Stimulated activated CD8-positive, alpha-beta memory T cell treated with anti-CD3 and anti-CD28 coated beads, Interleukin-2, amount 100 ng/mL, for 48 hours (primary cell): ENCODE measurements at places on chromosomes 7 and 10.

DNA sequence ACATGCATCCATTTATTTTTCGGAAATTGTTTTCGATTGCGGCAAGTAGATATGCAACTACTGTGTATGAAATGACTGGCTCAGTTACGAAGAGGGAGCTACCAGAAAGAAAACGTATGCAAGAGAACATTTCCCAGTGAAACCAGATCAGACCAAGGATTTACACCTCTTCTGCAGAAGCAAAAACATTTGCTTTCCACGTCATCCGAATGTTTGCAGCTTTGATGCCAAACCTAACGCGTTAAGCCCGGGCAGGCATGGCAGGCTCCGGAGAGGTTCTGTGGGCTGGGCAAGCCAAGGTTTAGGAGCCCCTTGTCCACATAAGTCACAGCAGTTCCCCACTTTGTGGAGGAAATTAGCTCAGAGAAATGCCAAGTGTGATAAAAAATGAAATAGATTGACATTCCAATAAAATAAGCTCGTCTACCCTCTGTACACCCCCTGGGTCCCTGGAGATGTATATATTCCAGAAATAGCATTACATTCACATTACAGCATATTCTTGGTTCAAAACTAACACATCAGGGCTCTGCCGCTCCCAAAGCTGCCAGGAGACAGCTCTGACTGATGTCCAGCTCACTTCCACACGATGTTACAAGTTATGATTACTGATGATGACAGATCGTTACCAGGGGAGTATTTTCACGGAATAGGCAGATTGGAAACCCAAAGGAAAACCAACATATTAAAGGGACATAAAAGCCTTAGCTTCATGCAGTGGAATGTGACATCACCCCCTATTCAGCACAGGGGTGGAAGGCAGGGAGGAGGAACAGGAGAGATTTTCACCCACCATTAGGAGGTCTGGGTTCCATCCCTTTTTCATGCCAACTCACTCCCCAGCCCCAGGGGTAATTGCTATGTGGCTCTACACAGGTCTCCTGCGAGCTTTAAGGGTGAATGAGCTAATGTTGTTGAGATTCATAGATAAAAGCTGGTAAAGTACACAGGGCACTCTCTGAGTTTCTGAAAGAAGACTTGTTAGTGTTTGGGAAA lies 81.5 kb downstream of the LYZL1 start:
- DNase-seq, result no peak

DNA sequence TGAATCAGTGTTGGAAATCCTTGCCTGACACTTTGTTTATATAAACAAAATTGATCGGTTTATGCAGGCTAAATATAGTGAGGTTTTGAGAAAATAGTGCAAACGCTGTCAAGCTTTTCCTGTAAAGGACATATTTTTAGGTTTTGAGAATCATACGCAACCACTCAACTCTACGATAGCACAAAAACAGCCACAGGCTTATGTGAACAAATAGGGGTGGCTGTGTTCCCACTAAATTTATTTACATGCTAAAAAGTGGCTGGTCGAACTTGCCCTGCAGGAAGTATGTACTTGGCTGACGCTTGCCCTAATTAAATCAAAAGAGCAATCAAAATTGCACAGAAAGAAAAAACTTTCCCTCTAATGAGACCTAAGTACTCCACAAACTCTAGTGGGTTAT lies 234.7 kb upstream of the CACNA2D1 start:
- no peak for DNase-seq

DNA sequence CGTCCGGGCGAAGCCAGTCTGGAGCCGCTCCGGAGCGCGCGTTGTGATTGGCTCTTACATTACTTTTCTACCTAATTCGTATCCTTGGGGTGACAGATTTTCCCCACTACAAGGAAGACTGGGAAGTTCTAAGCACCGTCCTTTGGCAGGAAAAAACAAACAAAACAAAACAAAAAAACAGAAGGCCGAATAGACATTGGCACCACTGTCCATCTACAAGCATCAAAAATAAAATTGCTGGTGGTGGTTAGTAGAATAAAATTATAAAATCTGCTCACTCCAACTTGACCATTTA lies 651 bp upstream of the SKAP2 start:
- peak; percentile 8 for DNase-seq

DNA sequence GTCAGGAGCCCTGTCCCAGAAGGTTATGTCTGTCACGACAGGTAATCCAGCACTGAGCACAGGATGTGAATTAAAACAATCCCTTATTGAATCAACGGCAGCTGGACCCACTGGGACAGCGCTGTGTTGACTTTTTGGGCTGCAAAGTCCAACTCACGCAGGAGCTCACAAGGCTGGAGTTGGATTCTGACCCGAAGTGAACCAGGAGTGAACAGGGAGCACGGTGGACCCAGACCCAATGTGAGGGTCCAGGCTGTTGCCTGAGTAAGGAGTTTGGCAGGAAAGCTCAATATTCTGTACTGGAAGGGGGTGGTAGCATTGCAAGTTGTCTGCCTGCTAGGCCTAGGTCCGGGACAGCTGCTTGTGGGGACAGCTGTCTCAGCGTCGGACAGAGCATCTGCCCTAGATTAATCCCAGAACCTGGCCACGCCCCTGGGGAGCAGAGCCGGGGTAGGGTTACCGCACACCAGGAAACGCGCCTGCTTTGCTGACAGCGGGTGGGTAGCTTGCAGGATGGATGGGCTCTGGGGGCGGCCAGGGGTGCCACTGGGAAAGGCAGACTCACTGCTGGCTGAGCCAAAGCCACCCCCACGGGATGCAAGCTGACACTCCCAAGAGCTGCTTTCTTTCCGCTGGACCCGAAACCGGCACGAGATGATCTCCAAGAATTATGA lies 24.0 kb downstream of the COL26A1 start:
- DNase-seq, result no peak

DNA sequence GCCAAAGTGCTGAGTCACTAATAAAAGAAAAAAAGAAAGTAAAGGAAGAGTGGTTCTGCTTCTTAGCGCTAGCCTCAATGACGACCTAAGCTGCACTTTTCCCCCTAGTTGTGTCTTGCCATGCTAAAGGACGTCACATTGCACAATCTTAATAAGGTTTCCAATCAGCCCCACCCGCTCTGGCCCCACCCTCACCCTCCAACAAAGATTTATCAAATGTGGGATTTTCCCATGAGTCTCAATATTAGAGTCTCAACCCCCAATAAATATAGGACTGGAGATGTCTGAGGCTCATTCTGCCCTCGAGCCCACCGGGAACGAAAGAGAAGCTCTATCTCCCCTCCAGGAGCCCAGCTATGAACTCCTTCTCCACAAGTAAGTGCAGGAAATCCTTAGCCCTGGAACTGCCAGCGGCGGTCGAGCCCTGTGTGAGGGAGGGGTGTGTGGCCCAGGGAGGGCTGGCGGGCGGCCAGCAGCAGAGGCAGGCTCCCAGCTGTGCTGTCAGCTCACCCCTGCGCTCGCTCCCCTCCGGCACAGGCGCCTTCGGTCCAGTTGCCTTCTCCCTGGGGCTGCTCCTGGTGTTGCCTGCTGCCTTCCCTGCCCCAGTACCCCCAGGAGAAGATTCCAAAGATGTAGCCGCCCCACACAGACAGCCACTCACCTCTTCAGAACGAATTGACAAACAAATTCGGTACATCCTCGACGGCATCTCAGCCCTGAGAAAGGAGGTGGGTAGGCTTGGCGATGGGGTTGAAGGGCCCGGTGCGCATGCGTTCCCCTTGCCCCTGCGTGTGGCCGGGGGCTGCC lies at the start of gene IL6:
Gene IL6, plus strand, starts transcription at position 294 of the 807 bp plus-strand sequence. Its CDS starts 63 bp downstream, at position 357.
- no peak for DNase-seq

DNA sequence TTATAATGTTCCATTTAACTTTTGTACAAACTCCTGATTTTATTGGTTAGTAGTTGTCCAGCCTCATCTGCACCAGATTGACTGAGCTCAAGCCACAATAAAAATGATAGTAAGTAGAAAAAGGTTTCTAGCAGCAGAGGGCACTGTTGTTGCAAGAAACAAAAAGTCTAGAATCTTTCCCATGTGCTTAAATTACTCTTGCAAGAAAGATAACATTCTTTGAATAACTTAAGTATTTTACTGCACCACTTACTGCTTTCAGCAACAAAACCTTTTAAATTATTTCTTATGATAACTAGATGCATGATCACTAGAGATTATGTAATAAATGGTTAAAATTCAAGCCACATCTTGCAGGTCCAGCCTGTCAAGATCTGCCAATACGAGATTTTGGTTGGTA lies 27.0 kb downstream of the LMOD2 start:
- DNase-seq, result no peak

DNA sequence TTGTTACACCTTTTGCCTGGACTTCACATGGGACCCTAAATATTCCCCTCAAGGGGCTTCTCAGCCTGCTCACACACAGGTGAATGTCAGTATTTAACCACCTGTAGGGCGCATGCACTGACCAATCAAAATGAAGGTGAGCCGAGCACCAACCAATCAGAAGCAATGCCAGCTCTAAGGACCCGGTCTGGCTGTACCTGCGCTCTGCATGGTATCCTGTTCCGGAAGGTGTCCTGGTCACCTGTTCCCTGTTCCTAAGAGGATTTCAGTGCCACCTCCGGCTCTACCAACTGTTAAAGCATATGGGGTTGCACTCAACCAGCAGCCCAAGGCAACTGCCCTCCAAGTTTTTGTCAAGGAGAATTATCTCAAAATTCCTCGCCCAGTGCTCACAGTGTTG lies 18.4 kb upstream of the CALN1 start:
- DNase-seq, result no peak

DNA sequence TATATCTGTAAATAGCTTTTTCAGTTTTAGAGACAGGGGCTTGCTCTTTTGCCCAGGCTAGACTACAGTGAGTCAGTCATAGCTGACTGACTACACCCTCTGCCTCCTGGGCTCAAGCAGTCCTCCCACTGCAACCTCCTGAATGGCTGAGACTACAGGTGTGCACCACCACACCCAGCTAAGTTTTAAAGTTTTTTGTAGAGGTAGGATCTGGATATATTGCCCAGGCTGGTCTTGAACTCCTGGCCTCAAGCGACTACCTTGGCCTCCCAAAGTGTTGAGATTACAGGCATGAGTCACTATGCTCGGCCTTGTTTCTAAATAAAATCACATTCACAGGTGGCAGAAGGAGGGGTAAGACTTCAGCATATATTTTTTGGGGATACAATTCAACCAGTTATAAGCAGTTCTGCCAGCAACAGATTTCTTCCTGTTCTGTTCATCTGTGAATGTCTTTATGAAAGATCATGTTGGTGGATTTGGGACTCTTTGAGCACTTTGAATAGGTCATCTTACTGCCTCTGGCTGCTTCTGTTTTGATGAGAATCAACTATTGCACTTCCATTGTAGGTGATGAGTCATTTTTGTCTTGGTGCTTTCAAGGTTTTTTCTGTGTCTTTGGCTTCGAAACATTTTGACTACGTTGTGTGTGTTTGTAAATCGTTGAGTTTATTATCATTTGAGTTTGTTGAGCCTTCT lies 15.7 kb downstream of the RBM33 start:
- no peak for DNase-seq

- no peak for DNase-seq
These were observed 29.5 kb downstream of the NUDT5 start for GRCh38 chr10:12165999-12166775.

- DNase-seq, result no peak
These were observed 17.6 kb downstream of the LGI1 start for GRCh38 chr10:93775356-93775755.

GRCh38 chr7:140673774-140674155 lies 1.0 kb downstream of the ADCK2 start:
- no peak for DNase-seq

GRCh38 chr7:130560972-130561371 lies 69.1 kb downstream of the MEST start:
- no peak for DNase-seq
